Skin of body (tissue), 3 donors: ENCODE measurements at places on chromosomes 3 and 15.

GRCh38 chr15:87609474-87609873, 647.1 kb downstream of the NTRK3 start:
- DNase-seq: peak; percentile 89

DNA sequence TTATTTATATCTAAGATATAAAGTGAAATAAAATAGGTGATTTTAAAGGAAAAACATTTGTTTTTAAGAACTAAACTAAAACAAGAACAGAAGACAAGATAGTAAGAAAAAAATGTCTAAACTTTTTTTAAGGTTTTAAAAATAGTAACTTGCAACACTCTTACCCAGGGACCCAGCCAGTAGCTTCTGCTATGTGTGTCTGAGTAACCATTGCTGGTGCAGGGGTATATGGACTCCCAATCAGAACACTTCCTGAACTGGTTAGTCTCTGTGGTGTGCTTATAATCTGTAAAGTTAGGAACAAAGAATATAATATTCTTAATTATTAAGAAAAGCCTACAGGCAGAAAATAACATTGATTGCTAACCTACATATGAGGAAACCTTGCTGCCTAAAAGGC, 118.4 kb downstream of the ATP1B3 start:
- DNase-seq: no peak

- DNase-seq: no peak
These were observed 58.1 kb upstream of the SATB1 start for GRCh38 chr3:18483226-18483625.

GRCh38 chr15:31149987-31150386, 48.5 kb upstream of the TRPM1 start:
- DNase-seq: no peak

DNA sequence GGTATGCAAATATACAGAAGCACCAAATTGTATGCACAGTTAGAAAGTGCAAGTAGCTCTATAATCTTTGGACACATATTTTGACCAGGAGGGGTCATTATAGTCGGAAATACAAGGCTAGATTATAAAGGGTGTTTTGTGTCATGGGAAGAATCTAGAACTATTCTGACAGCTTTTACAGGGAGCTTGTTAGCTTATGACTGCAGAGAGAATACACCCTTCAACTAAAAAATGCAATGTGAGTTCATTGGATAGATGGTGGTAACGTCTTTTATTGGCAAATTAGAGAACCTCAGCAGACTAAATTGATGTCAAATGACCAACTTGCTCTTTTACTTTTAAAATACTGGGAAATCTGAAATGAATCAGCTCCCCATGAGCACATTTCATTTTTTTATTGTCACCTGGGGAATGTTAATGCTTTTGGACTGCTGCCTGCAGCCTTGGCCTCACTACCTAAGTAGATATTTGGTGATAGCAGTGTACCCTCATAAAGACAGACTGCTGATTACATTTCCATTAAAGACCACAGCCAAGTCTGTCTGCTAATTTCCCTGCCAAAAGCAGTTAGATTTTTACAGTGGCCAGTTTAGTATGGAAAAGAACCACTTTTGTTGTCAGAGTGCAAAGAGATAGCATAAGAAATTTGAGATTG, 515.9 kb upstream of the DPPA4 start:
- DNase-seq: no peak

GRCh38 chr3:159902546-159903314, 85.9 kb upstream of the IL12A start:
- DNase-seq: no peak

- DNase-seq: no peak
These were observed 9.9 kb downstream of the C3orf22 start for GRCh38 chr3:126548556-126549466.

GRCh38 chr15:31852933-31853799, 177.1 kb upstream of the CHRNA7 start:
- DNase-seq: no peak

GRCh38 chr3:87461443-87461842, 185.1 kb upstream of the POU1F1 start:
- no peak for DNase-seq

DNA sequence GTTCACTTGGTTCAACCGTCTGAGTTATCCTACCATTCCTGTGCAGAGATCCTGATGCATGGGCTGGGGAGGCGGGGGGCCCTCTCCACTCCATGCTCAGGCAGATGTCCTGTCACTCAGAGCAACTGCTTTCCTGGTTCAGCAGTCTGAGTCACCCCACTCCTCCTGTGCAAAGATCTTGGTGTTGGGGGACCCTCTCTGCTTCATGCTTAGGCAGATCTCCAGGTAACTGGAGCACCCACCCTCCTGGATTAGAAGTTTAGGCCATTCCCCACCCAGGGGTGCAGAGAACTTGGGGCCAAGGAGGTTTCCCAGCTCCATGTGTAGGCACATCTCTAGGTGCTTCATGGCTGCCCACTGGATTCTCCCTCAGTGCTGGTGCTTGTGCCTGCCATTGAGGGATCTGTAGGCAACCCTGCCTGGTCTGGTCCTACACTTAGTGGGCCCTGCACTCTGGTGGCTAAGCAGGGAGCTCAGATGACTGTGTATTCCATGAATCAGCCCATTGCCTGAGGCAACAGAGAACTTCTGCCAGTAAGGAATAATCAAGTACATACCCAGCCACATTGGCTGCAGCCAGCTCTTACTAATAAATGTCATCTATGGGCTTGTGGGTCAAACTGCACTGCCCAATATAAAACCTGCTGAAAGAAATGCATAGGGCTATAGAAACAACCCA, 465.4 kb upstream of the THBS1 start:
- no peak for DNase-seq

GRCh38 chr3:10775259-10775658, 40.8 kb upstream of the SLC6A11 start:
- DNase-seq: no peak

DNA sequence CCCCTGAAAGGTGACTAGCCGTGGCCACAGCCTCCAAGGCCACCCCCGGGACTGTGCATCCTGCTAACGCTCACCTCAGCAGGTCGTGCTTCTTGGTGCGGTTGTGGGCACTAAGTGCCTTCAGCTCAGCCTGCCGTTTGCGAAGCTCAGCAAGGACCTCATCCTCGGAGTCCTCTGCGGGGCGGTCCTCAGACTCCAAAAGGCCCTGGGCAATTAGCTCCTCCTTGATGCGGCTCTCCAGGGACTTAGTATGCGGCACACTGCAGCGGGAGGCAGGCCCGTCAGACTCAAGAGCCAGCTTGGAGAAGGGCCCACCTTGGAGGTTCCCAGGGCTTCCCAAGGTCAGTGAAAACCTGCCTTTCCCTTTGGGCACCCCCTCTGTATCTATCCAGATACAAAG, 8.3 kb downstream of the TADA3 start:
- DNase-seq: no peak

DNA sequence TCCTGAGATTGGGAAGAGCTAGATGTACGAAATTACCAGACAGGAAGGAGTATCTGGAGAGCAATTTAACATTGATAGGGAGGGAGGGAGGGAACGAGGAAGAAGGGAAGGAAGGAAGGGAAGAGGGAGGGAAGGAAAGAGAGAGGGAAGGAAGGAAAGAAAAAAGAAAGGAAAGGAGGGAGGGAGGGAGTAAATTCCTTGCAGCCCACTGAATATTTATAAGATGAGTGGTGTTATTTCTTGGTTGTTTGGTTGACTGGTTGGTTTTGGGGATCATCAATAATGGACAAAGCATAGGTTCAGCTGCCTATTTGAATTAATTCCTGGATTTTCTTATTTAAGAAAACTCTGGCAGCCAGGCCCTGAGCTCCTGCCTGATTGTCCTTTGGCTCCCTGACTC, 15.5 kb upstream of the TSEN2 start:
- DNase-seq: no peak

DNA sequence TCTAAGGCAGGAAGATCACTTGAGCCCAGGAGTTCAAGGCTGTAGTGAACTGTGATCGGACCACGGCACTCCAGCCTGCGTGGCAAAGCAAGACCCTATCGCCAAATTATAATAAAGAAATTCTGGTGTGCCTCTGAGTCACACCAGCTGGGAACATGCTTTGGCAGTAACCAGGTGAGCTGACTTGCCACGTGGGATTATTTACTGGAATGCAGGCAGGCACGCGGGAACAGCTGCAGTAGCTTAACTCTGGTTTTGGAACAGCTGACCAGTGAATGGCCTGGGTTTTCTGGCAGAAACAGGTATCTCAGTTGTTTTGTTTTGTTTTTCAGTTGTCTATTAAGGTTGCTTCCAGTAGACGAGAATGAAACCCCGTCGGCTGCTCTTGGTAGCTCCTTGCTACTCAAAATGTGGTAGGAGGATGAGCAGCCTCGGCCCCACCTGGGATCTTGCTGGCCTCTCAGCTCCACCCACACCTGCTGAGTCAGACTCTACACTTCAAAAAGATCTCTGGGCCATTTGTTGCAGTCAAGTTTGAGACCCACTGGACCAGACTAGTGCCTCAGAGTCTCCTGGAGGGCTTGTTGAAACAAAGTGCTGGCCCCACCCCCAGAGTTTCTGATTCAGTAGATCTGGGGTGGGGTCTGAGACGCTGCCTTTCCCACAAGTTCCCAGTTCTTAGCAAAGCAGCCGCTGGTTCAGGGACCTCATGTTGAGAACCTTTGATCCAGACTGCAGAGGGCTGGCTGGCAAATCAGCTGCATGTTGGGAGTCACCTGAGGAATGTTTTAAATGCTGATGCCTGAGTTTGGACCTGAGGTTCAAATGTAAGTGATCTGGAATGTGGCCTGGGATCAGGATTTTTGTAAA, 26.6 kb downstream of the IDH2 start:
- DNase-seq: no peak

DNA sequence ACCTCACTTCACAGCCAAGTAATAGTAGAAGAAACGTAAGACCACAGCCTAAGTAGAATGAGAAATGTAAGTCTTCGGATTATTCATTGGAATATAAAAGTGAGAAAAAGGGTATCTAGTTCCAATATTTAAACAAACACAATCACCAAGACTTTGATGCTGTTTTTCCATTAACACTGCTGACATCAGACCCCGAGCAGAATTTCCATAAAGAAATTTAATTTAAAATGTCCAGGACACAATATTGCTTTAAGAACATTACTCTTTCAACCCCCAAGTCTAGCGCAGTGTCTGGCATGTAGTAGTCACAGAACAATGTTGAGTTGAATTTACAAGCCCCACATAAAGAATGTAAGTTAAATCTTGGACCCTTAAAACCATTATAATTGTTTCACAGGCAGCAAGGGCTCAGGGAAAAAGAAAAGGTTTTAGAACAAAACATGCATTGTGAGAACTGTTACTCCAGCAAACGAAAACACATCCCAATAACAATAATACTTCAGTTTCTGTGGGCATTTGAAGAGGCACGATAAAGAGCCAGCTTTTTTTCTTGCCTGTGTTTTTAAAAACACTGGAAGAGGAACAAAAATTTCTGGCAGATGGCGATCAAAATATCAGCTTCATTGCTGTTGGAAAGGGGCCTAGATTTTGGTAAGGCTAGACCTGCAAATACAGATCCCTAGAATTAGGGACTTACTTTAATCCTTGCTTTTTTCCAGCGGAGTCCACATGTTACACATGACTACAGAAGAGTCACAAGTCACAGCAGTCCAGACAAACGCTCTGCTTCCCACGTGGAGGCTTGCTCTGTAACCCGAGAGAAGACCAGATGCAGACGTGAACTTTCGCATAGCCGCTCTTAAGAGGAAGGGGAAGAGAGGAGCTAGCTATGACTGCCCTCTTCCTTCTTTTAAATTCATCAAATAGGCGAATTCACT, 77.9 kb upstream of the IGSF10 start:
- DNase-seq: peak; percentile 75

DNA sequence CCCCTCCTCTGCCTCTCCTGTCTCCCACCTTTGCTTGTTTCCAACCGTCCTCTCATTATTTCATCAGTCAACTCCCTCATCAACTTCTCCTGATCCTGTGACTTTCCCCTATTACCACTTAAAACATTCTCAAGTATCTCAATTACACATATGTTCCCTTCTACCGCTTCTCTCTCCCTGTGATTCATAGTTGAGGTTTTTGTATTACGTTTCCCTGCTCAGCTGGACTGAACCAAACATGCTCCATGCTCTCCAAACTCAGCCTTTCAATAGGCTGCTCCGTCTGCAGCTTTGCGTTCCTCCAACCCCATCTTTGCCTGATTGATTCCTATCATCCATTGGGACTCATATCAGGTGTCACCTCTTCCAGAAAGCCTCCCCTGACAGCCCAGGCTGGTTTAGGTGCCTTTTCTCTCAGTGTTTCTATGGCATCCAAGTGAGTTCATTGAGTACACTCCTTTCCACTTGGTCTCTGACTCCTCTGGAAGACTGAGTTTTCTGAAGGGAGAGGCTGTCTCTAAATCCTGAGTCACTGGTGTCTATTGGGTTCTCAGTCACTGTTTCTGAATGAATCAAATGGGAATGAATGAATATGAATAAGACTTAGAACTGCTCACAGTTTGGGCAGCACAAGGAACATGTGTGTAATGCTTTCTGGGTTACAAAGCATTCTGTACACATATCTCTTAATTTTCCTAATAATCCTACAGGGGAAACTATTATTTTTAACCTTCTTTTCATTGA, 56.4 kb downstream of the PLD1 start:
- no peak for DNase-seq

DNA sequence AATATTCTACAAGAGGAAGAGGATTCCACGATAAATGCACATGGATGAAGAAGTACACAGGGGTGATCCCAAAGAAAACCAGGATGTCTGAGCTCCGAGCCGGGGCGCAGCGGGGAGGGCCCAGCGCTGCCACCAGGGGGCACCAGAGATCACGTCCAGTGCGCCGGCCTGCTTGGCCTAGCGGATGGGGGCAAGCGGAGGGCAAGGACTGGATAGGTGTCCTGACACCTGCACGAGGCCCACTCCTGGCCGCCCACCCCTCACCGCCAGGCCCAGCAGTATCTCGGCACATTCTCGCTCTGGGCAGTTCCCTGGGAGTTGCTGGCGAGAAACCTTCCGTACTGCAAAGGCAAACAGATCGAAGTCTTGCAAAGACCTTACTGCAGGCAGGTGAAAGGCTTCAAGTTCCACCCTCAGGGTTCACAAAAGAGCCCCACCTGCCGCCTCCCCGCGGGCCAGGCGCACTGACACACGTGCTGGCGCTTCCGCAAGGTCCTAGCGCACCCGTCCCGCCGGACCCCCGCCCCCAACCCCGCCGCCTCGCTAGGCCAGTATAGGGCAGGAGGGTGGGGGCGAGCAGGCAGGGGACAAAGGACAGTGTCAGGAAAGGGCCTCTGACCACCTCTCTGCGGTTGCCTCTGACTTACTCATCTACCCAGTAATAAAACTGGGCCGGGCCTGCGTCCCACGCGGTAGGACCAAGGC, 3.3 kb downstream of the ANKRD63 start:
- no peak for DNase-seq

DNA sequence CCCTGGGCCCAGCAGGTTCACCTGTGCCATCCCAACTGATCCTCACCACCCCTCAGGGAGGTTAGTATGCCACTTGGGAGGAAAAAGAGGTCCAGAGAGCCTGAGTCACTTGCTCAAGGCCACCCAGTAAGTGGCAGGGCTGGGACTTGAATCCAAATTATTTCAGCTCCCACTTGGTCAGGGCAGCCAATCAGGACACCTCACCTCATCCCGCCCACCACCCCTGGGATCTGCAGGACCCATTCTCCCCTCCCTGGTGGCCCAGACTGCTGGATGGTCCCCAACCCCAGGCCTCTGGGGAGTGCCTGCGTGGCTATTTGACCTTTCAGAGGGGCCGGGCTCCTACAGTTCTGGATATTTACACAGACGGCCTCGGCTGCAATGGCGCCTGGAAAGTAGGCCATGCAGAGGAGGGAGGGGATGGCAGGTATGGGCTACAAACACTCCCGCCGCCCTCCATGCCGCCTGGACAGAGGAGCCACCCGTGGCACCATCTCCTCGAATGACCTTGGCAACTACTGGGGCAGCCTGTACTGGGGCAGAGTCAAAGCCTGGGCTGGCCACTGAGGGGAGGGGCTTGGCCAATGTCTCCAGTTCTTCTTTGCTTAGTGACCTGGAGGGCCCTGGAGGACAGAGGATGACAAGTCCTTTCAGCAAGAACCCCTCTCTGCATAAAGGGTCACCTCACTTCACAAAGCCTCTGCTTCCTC, 153.6 kb upstream of the LINGO1 start:
- DNase-seq: no peak
